ENCODE measurements at places on chromosomes 5 and 9.
A peak's percentile ranks its signal among the peaks of the same experiment; 100 is the strongest.

DNA sequence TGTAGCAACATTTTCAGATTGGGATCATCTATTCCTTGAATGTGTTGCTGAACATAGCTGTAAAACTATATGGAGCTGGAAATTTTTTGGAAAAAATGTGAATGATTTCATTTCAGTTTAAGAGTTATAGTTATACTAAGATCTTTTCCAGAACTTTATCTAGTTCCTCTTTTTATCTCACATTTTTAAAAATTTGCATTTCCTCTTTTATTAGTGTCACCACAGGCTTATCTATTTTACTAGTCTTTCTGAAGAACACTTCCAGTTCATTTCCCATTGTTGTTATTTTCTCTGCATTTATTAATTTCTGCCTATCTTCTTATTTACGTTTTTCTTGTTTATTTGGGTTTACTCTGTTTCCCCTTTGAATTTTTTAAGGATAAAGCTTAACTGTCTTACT lies 46.0 kb upstream of the FSTL4 start:
- no peak for DNase-seq

DNA sequence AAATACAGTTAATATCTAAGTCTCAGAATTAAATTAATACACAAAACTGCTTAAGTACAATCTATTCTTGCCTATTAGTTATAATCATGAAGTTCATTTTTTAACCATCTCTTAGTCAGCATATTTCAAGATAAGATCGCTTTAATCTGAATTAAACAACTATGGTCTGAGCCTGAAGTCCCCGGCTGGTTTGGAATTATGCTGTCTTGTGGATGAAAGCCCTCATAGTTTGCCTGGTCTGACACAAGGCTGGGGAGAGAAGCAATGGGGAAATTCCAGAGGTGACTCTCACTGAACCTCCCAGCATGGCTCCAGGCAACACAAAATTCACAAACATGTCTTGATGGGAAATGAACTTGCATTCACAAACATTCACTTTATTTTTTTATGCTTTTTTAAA lies 28.0 kb upstream of the GRAMD2B start:
- no peak for DNase-seq

DNA sequence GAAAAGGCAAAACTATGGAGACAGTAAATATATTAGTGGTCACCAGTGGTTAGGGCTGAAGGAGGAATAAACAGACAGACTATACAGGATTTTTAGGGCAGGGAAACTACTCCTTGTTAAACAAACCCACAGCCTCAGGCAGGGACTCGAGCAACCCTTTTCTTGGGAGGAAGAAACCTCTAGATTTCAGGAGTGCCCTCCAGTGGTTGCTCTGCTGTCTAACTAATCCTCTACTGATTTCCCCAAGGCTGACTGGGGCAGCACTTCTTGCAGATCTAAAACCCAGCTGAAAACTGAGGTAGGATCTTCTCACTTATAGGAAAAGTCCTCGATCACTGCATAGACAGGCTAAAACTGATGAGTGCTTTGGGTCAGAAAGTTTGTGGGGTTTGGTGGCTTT lies 176.8 kb downstream of the ISOC1 start:
- peak; percentile 19 for DNase-seq

GRCh38 chr5:97745817-97746216 lies 562.8 kb upstream of the RIOK2 start:
- DNase-seq, result no peak

- peak; percentile 95 for DNase-seq
Observed at GRCh38 chr9:98146101-98146991, 27.3 kb upstream of the TRIM14 start.

GRCh38 chr5:44747396-44747795 lies 61.4 kb upstream of the MRPS30 start:
- DNase-seq, result no peak

- no peak for DNase-seq
Observed at GRCh38 chr9:89468281-89468960, 29.5 kb downstream of the SEMA4D start.

GRCh38 chr9:124133727-124134126 lies 122.2 kb downstream of the LHX2 start:
- DNase-seq, result peak; percentile 33

DNA sequence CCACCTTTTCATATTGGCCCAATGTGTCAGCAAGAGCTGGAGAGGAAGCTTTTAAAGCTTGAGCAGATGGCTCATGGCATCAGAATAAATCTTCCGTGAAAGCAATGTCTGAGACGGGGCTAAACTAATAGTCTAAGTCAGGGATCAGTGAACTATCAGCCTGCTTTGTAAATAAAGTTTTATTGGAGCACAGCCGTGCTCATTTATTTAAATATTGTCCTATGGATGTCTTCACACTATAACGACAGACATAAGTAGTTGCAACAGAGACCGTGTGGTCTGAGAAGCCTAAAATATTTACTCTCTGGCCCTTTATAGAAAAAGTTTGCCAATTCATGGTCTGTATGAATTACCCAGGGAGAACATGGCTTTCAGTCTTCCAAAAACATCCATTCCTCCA lies 85.6 kb upstream of the SLC44A1 start:
- no peak for DNase-seq

DNA sequence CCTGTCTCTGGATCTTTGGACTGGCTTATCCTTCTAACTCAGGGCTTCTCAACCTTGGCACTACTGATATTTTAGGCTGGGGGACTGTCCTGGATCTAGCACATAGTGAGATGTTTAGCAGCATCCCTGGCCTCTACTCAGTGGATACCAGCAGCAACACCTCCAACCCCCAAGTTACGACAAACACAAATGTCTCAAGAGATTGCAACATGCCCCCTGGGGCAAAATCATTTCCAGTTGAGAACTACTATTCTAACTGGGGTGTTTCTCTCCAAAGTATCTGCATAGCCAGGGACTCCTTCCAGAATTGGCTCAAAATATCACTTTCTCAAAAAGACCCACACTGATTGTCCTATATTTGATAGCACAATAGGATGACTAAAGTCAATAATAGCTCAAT lies 7.2 kb upstream of the TLR4 start:
- no peak for DNase-seq

GRCh38 chr9:37936376-37936775 lies 32.4 kb upstream of the SLC25A51 start:
- DNase-seq, result no peak

- DNase-seq, result no peak
Observed at GRCh38 chr9:131838530-131839280, 98.8 kb upstream of the RAPGEF1 start.

GRCh38 chr5:74401946-74402320 lies 238.6 kb downstream of the ENC1 start:
- no peak for DNase-seq

DNA sequence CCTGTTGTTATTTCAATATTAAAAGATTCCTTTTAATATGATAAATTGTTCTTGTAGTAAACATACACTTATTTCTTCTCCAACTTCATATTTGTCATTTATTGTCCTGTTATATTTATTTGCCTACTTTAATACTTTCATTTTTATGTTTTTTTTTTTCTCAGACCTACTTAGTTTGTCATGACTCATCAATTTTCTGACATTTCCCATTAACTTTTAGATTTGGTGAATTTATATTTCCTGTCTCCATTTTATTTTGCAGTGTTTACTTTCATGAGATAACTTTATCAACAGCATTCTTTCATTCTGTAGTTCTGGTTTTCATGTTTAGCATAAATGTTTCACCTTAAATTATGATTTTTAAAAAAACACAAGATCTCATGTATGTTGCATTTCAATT lies 788.7 kb downstream of the EFNA5 start:
- DNase-seq, result no peak

DNA sequence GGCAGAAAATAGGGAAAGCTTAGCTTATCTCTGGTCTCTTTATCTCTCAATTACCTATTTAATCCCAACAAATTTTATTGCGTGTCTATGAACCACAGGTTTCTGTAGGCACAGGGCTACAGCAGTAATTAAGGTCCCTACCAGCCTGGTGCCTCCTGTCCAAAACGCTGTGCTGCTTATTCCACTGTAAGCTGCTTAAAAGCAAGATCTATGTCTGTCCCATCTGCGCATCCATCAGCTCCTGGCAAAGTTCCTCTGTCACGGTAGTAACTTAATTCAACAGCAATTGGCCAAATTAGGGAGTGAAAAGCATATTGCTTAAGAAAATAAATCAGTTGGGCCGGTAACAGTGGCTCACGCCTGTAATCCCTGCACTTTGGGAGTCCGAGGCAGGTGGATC lies 235.8 kb upstream of the VLDLR start:
- no peak for DNase-seq

- peak; percentile 43 for DNase-seq
Observed at GRCh38 chr9:87816036-87816435, 66.6 kb upstream of the SPATA31E1 start.

- peak; percentile 41 for DNase-seq
Observed at GRCh38 chr5:57411982-57412381, 70.6 kb downstream of the ACTBL2 start.

DNA sequence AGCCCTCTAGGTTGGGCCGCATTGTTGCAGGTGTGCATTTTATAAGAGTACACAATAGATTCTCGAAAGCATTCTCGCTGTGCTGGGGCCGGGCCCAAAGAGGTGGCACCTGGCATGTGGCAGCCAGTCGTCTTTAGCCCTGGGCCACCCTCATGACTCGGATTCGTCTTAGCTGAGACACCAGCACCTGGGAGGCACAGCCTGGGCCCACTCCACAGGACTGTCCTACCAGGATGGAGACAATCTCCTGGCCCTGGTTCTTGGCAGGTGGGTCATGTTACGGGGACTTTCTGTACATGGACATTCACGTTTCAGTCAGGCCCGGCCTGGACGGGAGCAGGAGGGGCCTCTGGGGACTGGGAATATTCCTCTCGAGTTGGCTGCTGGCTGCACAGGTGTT lies 212.5 kb downstream of the FANCC start:
- no peak for DNase-seq

DNA sequence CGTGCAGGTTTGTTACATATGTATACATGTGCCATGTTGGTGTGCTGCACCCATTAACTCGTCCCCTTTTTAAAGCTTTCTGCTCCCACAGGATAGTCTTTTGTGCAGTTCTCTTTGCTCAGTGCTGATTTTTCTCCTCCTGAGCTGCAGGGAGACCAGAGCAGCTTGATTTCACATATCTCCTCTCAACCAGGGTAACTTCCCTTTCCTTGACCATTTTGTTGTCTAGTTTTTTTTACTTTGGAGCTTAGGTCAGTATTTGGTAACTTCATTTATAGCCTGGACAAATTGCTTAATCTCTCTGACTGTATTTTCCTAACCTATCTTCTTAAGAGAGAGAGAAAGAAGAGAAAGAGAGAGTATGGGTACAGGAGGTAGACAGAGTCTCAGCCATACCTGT lies 137.1 kb upstream of the ZNF366 start:
- DNase-seq, result no peak

GRCh38 chr5:108531367-108532128 lies 149.7 kb upstream of the FBXL17 start:
- no peak for DNase-seq

GRCh38 chr5:94731471-94731870 lies 113.0 kb downstream of the SLF1 start:
- no peak for DNase-seq

GRCh38 chr9:89439571-89439970 lies 58.3 kb downstream of the SEMA4D start:
- DNase-seq, result no peak

GRCh38 chr9:33167972-33168461 lies 881 bp upstream of the B4GALT1 start:
- no peak for DNase-seq
